ENCODE measurements at places on chromosomes 6 and 20. TPM values are rescaled to one million over a fixed set of nuclear protein-coding genes. Genes with fewer than 3 reads are reported as not detected.

- DNase-seq, result no peak
These were observed 141.1 kb upstream of the FOXQ1 start for GRCh38 chr6:1170794-1171193.

DNA sequence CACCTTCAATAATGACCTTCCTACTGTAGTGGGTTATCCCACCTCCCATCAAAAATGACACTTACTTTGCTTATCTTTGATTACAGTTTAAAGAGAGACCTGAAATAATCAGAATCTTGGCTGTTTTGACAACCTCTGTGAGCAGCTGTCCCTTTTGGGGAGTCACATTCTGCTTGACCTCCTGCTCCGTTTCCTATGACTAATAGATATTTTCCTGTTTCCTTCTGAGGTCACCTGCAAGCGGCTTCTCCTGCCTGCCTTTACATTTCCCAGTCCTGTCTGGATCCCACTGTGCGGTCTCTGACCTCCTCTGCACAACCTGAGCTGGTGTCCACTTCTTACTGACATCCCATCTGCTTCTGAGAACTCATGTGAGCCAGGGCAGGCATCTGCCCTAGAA is 54.2 kb downstream of the TRAM2 start:
- no peak for DNase-seq

DNA sequence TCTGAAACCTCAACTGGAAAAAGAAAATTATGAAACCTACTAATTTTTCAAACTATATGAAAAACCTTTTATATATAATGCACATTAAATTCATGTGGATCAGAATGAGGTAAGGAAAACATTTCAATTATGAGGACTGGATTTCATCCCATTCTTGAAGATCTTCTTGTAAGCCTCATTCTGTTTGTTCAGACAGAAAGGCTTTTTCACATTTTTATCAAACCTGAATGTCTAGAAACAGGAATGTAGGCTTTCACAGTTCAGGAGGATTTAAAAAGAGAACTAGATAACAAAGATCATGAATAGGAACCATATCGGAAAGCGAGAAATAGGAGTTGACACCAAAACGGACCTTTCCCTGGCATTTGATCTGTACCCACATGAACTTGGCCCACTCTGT is 192.5 kb upstream of the KCNK16 start:
- DNase-seq, result no peak

- DNase-seq, result no peak
These were observed 90.5 kb downstream of the SYNJ2 start for GRCh38 chr6:158072083-158072721.

DNA sequence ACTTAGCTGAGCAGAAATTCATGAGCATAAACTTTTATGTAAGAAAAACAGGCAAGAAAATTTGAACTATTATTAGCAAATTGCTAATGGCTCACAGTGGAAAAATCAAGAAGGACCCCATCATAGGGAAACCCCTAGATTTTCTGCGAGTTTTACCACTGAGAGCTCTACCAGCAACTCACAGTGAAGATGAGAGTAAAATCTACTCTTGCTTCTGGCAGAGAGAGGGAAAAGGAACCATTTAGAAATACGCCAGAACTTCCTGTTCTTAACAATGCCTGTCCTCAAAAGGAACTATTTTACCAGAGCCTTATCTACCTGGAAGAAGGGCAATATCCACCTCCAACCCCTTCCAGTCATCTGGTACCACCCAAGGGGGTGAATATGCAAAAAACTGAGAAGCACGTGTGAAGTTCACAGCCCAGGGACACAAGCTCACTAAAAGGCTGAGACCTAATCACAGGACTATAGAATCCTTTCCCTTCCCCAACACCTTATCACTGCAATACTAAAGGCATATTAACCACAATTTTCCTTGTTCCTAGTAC is 34.4 kb upstream of the ASF1A start:
- no peak for DNase-seq

- DNase-seq, result no peak
These were observed 33.1 kb upstream of the TNFRSF21 start for GRCh38 chr6:47342824-47343223.

DNA sequence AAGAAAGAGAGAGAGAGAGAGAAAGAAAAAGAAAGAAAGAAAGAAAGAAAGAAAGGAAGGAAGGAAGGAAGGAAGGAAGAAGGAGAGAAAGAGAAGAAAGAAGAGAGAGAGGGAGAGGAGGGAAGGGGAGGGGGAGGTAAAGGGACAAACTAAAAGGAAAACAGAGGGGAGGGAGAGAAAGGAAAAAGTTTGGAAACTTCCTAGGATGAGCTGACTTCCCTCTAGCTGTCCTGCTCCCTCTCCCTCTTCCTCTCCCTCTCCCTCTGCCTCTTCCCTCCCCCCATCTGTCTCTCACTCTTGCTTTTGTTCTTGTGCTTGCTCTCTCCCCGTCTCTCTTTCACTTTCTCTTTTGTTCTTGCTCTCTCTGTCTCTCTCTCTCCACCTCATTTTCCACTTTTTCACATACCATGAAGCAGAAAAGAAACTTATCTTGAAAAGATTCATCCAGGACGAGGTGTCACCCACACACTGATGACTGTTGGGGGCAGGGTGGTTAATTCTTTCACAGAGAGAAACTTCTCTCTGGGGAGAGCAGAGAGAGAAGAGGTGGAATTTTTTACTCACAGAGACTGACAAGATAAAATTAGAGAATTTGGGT is 56.4 kb upstream of the DUSP22 start:
- no peak for DNase-seq

DNA sequence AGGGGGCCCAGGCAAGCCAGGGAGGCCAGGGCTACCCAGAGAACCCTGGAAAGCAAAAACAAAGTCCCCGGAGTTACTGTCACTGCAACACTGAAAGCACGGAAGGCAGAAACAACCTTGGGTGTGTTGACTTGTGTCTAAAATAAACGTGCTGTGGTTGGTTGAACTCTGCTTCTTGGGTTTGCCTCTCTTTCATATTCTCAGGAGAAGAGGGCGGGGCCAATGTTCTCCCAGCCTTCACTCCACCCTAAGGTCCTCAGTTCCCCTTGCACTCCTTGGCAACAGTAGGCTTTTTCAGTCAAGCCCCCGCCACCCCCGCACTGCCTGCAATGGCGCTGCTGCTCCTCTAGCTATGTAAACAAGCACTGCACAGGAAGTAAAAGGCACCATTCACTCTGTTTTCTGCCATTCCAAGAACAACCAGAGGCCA is 60.9 kb downstream of the COL9A1 start:
- DNase-seq, result no peak

GRCh38 chr20:52372169-52372568 is 180.6 kb upstream of the ZFP64 start:
- no peak for DNase-seq

GRCh38 chr20:18321976-18322950 is 33.9 kb downstream of the ZNF133 start:
- no peak for DNase-seq

DNA sequence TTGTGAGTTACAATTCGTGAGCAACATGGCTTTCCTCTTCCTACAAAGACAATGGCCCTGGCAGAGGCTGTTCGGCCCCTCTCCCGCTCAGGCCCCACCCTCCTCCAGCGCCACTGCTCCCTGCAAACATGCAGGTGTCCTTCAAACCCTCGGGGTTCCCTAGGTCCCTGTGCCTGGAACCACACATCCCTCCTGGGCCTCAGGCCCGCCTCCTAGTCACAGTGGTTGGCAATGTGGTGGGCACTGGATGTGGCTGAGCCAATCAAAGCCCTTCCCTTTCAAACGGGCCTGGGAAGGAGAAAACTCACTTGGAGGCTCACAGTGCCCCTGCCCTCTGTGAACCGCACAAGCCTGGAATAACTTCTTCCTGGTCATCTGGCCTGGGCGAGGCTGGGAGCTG is 147.2 kb downstream of the TFAP2C start:
- no peak for DNase-seq

DNA sequence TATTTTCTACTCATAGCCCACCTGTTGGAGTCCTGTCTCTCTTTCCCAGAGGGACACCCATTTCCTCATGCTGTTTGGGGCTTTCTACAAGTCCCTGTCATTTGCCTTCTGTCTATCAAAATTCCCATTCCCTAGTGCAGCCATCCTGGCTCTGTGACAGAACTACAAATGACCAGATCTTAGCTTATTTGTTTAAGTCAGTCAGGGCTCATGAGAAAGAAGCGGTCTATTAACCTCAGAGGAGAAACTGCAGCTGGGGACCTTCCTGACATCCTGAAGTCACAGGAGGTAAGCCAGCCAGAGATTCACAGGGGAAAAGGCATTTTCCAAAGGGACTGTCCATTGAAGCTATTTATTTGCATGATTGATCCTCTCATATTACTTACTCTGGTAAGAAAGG is 1.7 kb upstream of the COL9A1 start:
- no peak for DNase-seq

DNA sequence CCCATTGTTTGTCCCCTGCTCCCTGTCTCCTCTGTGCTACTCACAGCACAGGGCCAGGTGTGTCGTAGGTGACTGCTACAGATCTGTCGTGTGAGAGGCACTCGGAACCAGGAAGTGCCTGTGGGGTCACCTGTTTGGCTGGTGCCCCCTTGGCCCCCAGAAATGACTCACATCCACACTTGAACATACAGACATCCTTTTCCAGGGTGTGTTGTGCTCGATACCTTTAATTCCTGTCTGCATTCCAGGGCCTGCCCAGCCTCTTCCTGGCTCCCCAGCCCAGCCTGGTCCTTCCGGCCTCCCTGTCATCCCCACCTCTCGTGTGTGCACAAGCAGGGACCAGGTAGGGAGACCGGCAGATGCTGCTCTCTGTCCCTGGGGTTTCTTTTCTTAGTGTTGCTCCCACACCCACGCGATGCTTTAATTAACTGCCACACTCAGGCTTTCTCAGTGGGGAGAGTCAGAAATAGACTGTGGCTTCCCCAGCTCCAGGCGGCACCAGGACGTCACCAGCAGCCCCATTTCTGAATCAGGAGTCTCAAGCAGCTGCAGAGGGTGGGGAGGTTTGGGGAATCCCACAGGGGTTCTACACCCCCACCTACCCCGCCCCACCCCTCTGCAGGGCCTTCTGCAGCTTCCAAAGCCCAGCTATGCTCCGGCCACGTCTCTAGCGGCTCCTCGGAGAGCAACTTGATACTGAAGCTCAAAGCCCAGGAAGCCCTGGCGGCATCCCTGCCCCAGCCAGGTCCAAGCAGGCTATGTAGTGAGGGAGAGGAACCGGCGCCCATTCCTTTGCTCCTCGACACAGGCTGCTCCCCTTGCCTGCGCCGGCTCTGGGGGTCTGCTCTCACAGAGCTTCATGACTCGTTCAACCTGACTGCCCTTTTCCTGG is 102.2 kb downstream of the SYCP2 start:
- no peak for DNase-seq

- DNase-seq, result no peak
These were observed 136.3 kb upstream of the SLC22A23 start for GRCh38 chr6:3593161-3593560.

DNA sequence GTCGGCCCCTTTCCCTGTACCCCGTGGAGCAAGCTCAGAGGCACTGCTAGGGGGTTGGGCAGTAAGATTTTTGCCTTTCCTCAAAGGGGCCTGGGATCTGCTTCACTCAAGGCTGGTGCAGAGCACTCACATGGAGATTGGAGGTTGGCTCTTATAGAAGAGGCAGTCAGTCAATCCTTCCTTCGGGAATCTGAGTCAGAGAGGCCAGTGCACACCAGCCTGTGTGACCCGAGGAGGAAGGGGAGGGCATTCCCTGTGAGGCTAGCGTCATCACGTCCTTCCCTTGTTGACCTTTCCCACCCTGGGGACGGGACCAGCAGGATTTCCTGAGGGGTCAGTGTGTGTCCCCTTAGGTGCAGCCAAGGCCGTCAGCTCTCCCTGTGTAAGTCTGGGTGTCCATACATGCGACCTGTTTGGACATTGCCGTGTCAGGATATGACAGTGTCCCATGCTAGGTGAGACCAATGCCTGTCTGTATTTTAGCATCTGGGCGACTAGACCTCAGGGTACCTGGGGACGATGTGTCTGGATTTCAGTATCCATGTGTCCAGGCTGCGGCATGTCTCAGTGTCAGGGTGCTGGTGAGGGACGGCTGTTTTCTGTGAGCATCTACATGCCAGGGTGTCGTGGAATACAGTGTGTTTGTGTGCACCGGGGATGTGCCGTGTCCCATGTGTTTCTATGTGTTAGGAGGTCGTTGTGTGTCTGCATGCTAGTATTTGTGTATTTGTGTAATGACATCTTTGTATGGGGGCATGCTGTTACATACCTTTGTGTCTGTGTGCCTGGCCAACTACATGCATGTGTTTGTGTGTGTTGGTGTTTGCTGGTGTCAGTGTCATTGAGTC is 2.8 kb upstream of the ZNF512B start:
- DNase-seq, result peak; percentile 81

DNA sequence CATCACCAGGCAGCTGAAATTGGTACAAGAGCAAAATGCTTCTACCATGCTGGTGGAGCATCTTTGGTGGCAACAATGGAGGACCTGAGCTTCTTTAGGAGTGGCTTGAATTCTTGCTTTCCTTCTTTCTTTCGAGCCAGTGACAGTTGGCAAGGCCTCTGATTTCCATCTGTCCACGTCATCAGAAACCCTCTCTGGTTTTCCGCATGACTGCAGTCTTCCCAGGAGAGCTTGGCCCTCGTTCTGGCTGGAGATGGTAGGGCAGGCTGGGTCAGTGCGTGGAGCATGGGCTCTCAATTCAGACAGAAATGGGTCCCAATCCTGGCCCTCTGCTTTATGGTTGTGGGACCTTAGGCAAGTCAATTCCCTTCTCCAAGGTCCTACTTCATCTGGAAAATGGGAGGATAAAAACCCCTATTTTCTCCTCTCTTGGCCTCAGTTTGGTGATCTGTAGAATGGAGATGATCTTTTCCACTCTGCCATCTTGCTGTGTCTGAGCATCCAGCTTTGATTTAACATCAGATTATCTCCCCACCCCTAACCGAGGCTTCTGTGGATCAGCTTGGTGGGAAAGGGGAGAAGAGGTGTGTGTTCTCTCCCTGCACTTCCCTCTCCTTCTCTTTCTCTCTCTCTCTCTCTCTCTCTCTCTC is 3.6 kb upstream of the BPIFB1 start:
- no peak for DNase-seq

- no peak for DNase-seq
These were observed 29.2 kb upstream of the PKHD1 start for GRCh38 chr6:52116605-52116948.

GRCh38 chr6:9511157-9511556 is 903.7 kb downstream of the TFAP2A start:
- no peak for DNase-seq

DNA sequence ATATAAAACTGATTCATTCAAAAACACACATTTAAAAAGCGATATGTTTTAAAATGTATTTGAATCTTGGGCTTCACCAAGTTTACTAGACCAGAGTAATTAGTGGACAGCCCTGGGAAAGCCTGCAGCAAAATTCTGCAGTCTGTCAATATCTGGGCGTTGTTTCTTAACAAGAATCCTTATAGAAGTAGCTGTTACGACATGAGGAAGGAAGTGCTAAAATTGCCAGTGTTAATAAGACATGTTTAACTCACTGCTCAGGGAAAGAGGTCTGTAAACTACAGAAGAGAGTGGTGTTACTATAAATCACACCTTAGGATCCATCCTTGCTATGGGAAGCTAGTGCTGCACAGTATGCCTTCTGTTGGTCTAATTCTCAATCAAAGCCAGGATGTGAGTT is 120.6 kb downstream of the TBX18 start:
- no peak for DNase-seq

- DNase-seq, result no peak
These were observed 71.8 kb downstream of the ATG5 start for GRCh38 chr6:106253731-106254130.

- no peak for DNase-seq
These were observed 69.7 kb upstream of the HINT3 start for GRCh38 chr6:125886914-125887313.

Gene GSTA1
- not detected for total RNA-seq

Gene TMEM200A
- 12.4 TPM for total RNA-seq

Gene PBOV1
- not detected for total RNA-seq

Gene HLA-A
- 187 TPM for total RNA-seq

Gene SRSF3
- total RNA-seq, result 191 TPM

Gene C4A
- total RNA-seq, result 13.3 TPM

Gene CRYBG1
- total RNA-seq, result 16.2 TPM

Gene ZSCAN31
- 2.6 TPM for total RNA-seq
